ENCODE measurements at places on chromosomes 5 and 9.
A peak's percentile ranks its signal among the peaks of the same experiment; 100 is the strongest.

- DNase-seq, result no peak
Measured at GRCh38 chr5:31194468-31194813, 955 bp downstream of the CDH6 start.

- DNase-seq, result no peak
Measured at GRCh38 chr5:165521816-165522610, 2016.6 kb downstream of the MAT2B start.

DNA sequence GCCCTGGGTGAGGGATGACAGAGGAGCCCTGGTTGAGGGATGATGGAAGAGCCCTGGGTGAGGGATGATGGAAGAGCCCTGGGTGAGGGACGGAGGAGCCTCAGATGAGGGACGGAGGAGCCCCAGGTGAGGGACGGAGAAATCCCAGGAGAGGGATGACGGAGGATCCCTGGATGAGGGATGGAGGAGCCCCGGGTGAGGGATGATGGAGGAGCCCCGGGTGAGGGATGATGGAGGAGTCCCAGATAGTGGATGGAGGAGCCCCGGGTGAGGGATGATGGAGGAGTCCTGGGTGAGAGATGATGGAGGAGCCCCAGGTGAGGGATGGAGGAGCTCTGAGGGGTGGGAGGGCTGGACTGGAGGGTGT lies 10.9 kb downstream of the PHF2 start:
- DNase-seq, result no peak

DNA sequence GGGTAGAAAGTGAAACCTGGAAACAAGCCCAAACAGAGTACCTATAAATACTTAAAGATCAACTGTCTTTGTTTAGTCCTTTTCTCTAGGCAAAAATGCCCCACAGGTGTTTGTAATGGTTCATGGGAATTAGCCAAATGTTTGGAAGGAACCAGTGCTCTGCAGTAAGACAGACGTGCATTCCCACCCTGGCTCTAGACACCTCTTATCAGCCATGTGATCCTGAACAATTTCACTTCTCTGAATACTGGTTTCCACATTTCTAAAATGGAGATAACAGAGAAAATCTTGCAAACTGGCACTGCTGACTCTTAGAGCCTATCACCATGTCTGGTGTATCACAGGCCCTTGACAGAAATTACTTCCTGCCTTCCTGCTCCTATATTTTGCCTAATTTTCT lies 30.0 kb downstream of the GLIS3 start:
- DNase-seq, result no peak

- DNase-seq, result no peak
Measured at GRCh38 chr5:157867751-157868387, 8.9 kb upstream of the CLINT1 start.

GRCh38 chr9:34289159-34289558 lies 39.9 kb downstream of the KIF24 start:
- no peak for DNase-seq

DNA sequence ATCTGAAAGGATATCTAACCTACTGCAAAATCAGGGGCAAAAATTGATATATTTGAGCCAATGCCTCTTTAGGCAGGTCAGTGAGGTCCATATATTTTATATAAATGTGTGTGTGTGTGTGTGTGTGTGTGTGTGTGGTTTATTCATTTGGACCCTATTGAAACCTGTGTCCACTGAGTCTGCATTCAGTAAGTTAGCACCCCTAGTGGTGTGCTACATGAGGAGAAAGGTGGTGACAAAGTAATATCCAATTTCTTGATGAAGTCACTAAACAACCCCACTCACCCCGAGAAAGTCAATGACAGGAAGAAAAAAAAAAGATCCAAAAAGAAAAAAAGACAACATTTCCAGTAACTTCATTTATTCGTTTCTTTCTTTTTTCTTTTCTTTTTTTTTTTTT lies 4.1 kb downstream of the FBXW11 start:
- no peak for DNase-seq

- DNase-seq, result no peak
Measured at GRCh38 chr9:80491086-80491696, 919.4 kb downstream of the TLE4 start.

DNA sequence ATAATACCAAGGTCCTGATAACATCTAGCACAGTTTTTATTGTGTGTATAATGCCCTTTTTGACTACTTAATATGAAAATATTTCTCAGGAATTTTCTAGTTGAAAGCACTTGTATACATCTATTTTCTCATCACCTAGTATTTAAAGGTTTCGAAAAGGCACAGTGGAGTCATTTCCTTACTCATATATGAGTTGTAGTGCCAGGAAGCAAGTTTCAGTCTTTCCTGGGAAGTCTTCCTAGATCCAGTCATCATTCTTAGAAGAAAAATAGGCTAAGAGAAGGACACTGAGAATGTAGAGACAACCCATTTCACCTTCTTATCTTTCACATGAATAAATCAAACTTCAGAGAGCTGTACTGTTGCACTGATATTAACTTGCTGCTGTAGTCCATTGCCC lies 70.2 kb downstream of the SLC25A46 start:
- no peak for DNase-seq

DNA sequence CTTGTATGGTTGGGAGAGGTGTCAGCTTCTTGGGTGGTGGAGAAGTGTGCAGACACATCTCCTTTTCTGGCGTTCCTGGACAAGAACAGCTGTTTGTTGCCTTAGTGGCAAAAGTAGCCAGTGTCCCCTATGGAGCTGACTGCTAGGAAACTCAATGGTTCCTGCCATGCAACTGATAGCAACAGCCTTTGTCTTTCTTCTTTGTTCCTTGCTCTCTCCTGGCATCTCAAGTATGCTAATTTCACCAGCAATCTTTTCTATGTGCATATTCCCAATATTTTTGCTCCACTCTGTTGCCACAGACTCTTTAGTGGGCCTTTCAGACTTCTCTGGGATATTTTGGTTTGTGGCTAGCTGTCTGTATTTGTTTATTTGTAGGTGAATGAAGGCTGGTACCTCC lies 36.7 kb downstream of the FBXO4 start:
- DNase-seq, result no peak

GRCh38 chr9:74083681-74084433 lies 413.3 kb upstream of the RORB start:
- DNase-seq, result no peak

GRCh38 chr5:86360801-86361200 lies 256.9 kb upstream of the COX7C start:
- no peak for DNase-seq

DNA sequence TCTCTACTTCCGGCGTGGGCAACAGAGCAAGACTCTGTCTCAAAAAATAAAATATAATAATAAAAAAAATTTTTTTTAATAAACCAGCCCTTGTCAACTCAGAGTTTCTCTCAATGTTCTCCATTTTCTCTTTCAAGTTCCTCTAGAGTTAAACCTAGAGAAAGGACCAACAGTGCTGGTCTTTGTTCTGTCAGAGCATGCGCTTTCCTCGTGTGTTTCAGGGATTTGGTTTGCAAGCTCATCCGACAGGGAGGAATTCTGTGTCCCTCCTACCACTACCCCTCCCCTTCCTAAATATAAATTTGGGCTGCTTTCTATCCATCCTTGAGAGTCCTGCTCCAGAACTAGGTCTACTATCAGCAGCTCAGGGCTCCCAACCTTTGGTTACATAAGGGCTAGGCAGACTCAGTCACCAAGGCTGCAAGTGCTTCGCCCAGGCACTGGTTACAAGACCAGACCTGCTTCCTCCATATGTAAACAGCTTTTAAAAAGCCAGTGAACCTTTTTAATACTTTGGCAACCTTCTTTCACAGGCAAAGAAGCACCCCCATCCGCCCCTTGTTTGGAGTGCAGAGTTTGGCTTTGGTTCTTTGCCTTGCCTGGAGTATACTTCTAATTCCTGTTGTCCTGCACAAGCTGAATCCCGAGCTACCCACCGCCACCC lies 13.5 kb downstream of the SETX start:
- DNase-seq, result peak; percentile 62

DNA sequence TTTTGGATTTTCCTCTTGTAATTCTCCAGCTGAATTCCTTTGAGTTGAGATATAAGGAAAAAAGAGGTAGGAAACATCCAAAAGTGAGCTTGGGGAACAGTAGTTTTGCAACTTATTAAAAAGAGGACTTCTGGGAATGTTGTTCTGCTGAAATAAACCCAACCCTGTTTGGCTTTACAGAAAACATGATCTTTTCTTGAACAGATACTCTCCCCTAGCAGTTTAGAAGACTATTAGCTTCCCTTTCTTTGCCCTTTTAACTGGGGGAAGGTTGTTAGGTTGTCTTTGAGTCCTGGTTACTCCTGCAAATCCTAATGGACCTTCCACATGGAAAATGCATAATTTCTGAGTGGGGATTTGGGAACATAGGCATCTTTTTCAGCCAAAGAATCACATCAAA lies 168.7 kb upstream of the RPS23 start:
- no peak for DNase-seq

DNA sequence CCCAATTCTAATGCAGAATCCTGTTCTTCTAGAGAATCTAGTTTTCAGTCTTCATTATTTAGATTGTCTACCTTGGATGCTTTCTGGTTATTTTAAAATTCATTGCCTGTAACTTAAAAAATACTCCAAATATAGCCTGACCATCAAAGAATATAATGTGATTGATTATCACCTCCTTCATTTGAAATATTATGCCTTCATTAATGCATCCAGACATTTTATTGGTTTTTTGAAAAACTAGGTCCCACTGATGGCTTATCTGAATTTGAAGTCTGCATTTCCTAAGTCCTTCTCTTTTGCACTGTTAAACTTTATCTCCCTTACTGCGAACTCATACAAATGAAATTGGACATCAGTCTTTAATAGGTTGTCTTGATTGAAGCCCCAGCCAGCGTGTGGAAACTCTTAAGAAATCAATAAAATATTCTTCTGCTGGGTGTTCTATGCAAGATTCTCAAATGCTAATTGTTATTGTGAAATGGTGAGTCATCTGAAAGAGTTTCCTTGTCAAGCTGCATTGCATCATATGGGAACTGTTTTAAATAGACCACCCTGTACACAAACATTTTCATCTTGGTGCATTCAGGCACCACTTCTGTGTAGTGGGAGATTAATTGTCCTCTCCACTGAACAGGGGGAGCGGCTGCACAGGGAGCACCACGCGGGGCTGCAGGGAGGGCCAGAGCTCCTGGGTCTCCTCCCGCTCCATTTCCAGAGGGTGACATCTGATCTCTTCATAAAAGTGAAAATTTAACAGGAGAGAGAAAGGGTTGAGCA lies 92.3 kb upstream of the FANCC start:
- no peak for DNase-seq

GRCh38 chr9:129665389-129665775 lies at the start of gene PRRX2:
PRRX2 (plus strand) TSS chr9:129665647; CDS start chr9:129665868, 221 bp downstream.
- no peak for DNase-seq

- DNase-seq, result no peak
Measured at GRCh38 chr5:6108540-6108848, 269.9 kb downstream of the MED10 start.

DNA sequence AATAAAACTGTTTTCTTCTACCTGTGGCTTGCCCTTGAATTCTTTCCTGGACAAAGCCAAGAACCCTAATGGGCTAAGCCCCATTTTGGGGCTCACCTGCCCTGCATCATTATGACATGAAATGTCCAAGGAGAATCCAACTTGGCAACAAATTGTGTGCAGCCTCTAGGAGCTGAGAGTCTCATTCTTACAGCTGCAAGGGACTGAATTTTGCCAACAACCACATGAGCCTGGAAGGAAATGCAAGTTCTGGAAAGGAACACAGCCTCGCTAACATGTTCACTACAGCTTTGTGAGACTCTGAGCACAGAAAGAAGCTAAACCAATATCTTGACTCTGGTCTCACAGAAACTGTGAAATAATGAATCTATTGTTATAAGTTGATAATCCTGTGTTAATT lies 94.8 kb upstream of the CDH12 start:
- no peak for DNase-seq

DNA sequence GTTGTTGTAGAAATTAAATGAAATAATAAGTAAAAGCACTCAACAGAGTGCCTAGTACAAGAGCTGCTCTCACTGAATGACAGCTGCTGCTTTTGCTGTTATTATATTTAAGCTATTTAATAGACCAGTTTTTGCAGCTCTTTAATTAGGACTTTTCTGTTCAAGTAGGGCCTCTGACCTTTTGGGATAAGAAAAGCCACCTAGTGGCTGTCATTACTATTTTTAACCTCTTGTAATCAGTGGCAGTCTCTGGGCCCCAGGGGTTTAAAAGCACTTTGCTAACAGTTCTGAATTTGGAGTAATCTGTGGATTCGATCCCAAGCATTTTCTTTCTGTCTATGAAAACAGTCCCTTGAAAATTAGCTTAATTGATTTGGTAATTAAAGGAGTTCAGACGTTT lies 121.1 kb downstream of the NUDT12 start:
- DNase-seq, result no peak

DNA sequence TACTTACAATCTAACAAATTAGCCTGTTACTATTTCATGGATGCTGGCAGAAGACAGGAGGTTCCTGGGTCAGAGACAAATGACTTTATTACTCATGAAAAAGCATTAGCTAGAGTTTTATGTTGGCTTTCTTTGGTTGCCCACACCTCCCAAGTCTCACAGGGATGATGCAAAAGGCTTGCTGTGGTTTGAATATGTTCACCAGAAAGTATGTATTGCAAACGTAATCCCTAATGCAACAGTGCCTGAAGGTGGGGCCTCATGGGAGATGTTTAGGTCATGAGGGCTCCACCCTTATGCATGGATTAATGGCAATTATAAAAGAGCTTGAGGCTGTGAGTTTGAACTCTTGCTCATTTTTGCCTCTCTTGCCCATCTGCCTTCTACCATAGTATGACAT lies 28.5 kb downstream of the DPYSL3 start:
- no peak for DNase-seq

DNA sequence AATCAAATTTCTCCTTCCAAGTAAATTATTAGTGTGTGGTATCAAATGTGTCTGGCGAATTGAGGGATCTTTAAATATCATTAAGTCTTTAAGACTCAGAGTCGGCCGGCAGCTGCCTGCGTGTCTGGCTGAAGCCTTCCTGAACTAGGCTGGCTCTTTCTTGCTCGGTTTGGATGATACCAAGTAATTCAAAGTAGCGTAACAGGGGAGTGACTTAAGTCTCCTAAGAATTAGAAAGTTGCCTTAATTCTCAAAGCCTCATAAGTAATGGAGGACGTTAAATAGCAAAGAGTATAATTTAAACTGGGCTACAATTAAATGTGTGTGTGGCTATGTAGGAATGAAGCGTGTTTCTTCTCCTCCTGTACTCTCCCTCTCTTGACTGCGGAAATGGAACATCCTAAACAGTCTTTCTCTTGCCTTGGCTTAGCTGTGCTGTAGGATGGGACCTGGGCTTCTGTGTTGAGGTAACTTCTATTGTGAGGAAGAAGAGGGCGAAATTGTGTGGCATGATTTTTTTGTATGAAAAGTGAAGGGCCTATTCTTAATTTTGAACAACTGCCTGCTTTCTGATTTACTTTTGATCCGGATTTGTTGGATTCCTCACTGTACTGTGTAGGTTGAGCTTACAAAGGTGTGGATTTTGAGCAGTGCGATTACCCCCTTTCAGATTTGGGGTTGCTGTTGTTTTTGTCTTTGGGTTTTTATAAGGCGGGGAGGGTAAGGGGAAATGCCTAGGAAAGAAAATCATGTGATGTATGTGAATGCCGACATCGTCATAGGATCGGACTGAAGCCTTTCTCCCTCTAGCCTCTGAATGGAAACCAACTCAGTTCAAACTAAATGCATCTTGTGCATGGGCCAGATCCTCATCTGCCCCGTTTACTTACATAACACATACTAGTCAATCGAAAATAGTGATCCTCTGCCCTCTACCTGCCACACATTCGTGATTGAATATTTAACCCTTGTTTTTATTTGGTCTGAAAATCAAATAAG lies 29.9 kb downstream of the CPEB4 start:
- DNase-seq, result peak; percentile 84

GRCh38 chr9:114574438-114574837 lies 13.1 kb upstream of the ATP6V1G1 start:
- DNase-seq, result no peak

- DNase-seq, result peak; percentile 69
Measured at GRCh38 chr5:13478831-13479465, 465.5 kb downstream of the DNAH5 start.
